IMR-90 (cell line): ENCODE measurements at places on chromosomes 12 and 14. TPM values are rescaled to one million over a fixed set of nuclear protein-coding genes. Genes with fewer than 3 reads are reported as not detected.

- no peak for DNase-seq
Observed at GRCh38 chr14:105888784-105889665, 362.6 kb downstream of the TMEM121 start.

DNA sequence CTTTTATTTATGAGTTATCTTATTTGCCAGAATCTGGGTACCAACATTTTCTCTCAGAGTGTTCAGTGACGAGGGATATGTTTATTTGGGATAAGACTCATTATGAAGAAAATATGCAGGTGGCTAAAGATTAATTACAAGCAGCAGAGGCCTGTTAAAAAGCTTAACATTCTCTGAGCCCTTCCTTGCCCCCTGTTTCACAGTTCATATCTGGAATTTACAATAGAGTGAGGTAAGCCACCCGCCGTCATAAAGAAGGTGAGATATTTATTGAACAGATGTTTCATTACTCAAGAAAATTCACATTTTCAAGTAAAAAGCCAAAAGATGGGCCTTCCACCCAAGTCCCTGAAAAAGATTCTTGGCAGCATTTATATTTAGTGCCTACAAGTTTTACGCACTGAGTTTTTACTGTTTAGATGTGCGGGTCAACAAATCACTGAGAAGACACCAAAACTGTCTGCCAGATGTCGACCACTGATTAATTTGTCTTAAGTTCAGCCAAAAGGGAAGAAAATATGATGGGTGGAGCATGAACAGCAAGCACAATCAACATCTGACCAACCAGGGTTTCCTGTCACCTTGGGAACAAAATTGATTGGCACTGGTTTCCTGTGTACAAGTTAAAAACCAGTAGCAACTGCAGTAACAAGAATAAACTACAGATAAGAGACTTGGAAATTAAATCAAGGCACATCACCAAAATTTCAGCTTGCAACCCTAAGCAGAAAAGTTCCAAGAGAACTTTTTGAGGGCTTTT lies 85.5 kb upstream of the PTPRB start:
- no peak for DNase-seq

GRCh38 chr14:95526483-95527386 lies 8.1 kb upstream of the GLRX5 start:
- peak; percentile 45 for DNase-seq

GRCh38 chr14:104105071-104105821 lies 19.7 kb downstream of the ASPG start:
- no peak for DNase-seq

- no peak for DNase-seq
Observed at GRCh38 chr12:1877169-1877878, 41.1 kb downstream of the CACNA2D4 start.

- DNase-seq = no peak
Observed at GRCh38 chr14:76591266-76591665, 170.0 kb upstream of the VASH1 start.

- DNase-seq = no peak
Observed at GRCh38 chr14:92609955-92610354, 96.4 kb downstream of the RIN3 start.

GRCh38 chr14:44956866-44957265 lies 4.9 kb downstream of the KLHL28 start:
- no peak for DNase-seq

GRCh38 chr12:7856516-7856915 lies 16.2 kb downstream of the SLC2A14 start:
- peak; percentile 31 for DNase-seq

DNA sequence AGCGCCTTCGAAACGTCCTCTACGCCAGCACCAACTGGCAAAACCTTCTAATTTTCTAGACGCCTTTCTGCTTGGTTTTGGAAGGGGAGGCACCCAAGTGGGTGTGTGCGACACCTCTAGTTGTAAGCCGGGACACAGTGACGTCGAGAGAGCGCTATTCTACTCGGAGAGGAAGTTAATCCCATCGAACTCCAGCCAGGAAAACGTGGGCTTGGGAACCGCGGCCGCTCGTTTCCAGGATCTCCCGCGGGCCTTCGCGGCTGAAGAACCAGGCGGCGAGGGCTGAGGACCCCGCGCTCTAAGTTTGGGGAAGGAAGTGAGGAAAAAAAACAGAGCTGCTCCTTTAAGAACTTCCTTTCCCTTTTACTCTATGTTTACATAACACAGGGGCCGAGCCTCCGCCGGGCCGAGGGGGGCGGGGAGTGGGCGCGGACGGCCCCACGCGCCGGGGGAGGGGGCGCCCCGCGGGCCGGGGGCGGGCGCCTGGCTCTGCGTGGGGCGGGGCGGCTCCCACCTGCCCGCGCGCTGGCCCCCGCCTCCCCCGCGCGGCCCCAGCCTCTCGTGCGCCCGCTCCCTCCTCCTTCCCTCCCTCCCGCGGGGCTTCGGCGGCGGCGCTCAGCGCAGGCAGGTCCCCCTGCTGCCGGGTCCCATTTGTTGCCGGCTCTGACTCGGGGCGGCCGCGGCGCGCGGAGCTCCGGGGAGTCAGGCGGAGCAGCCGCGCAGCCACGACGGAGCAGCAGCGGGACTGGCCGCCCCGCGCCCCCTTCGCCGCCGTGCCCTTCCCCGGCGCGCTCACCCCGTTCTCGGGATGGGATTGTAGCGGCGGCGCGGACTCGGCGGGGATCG lies at the start of gene PELI2:
TSS of gene PELI2 (plus strand) at position 647 of the 846 bp plus-strand sequence. CDS start 250 bp downstream, outside the sequence.
- DNase-seq = peak; percentile 73

DNA sequence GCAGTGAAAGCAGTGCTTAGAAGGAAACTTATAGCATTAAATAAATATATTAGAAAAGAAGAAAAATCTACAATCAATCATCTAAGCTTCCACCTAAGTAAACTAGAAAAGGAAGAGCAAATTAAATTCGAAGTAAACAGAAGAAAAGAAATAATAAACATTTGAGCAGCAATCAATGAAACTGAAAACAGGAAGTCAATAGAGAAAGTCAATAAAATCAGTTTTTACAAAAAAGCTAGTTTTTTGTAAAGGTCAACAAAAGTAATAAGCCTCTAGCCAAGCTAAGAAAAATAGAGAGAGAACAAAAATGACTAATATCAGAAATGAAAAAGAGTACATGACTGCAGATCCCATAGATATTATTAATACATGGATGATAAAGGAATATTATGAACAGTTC lies 34.2 kb upstream of the KTN1 start:
- no peak for DNase-seq

GRCh38 chr12:124861492-124861891 lies 2.2 kb downstream of the SCARB1 start:
- DNase-seq = no peak

DNA sequence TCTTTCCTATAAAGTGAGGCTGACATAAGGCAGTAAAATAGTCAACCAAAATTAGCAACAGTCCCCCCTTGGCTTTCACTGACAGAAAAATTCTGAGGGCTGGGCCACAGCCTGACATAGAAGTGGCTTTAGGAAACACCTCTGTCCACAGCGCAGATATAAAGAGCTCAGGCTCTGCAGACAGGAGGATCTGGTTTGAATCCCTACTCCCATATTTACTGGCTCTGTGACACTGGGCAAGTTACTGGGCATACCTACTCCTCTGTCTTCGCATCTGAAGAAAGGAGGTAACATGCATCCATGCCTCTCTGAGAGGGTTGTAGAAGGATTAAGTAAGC lies 95.3 kb downstream of the STXBP6 start:
- no peak for DNase-seq

- DNase-seq = no peak
Observed at GRCh38 chr12:62627181-62627580, 160.6 kb downstream of the MON2 start.

DNA sequence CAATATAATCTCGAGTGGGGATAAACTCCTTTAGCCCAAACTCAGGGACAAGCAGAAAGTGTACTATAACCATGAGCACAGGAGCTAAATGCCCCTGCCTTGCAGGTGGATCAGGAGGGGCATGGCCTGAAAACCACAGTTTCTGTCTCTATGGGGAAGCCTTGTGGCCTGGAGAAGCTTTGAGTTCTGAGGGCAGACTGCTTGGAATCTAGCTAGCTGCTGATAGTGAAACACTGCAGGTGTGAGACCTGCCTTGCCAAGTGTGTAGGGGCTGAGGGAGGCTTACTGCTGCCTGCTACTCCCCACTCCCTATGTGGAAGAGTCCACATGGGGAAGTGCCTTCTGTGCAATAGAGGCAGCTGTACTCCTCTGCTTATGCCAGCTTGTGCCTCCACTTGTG lies 352.3 kb upstream of the OR4E1 start:
- DNase-seq = no peak

- DNase-seq = peak; percentile 95
Observed at GRCh38 chr14:45253070-45253753, at the start of gene MIS18BP1. TSS of gene MIS18BP1 (minus strand) at chr14:45253202. CDS start at chr14:45247286, 5,916 bp downstream.

DNA sequence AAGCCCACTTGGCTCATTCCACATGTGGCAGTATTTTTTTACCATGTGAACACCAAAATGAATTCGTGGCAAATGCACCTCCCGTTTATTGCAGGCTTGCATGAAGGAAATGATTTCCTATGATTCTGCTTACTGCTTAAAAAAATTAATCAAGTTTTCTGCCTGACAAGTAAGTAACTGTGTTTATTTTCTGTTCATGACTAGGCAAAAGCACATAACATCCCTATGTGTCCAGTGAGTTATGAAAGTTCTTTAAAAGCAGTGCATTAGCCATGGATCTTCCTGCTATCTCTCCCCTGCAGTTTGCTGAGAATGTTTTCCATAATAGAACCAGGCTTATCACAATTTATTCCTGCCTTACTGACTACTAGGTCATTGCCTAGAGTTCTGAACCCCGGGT lies 20.4 kb downstream of the GPR65 start:
- DNase-seq = no peak

DNA sequence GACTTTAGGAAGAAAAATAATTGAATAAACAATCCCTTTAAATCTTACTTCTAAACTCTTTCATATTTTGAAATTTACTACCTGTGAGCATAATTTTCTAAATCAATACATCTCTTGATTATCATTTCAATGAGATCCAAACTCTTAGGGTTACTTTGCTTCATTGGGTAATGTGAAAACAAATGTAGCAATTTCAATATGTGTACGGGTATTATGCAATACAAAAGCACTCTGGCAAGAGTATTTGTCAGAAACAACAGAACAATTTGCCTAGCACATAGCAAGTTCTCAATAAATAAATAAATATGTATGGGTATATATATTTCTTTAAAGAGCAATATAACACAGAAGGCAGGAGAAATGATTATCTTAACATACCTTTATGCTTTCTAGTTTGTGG lies 77.1 kb downstream of the PLEKHG7 start:
- no peak for DNase-seq

PLXNC1 gene
- 1.1 and 1.6 TPM in 2 replicates for total RNA-seq

PLEKHH1 gene
- total RNA-seq = under 0.01 TPM in 2 replicates

SLC11A2 gene
- 45.3 and 48.3 TPM in 2 replicates for total RNA-seq

RHOJ gene
- 7.8 and 9.5 TPM in 2 replicates for total RNA-seq

PIK3C2G gene
- total RNA-seq = not detected in 2 replicates

C14orf132 gene
- 6.3 and 6.9 TPM in 2 replicates for total RNA-seq

PLEKHG7 gene
- total RNA-seq = under 0.01 TPM in 1 of 2 replicates, not detected in the other

ZNF891 gene
- total RNA-seq = 0.36 and 0.56 TPM in 2 replicates

ATF1 gene
- total RNA-seq = 20.6 and 21.9 TPM in 2 replicates

FAM90A1 gene
- total RNA-seq = under 0.01 TPM in 1 of 2 replicates, not detected in the other

BDKRB2 gene
- total RNA-seq = 60.5 and 73.1 TPM in 2 replicates

KSR2 gene
- not detected in 2 replicates for total RNA-seq

RNASE7 gene
- not detected in 2 replicates for total RNA-seq

KLHL33 gene
- total RNA-seq = under 0.01 TPM in 2 replicates

LBHD2 gene
- not detected in 2 replicates for total RNA-seq

CCDC92 gene
- total RNA-seq = 5.7 and 8.1 TPM in 2 replicates

FGF6 gene
- not detected in 2 replicates for total RNA-seq

TPH2 gene
- total RNA-seq = not detected in 2 replicates

CISTR gene
- not detected in 2 replicates for total RNA-seq

PTGER2 gene
- 24.7 and 33.6 TPM in 2 replicates for total RNA-seq

ETFBKMT gene
- total RNA-seq = 2.5 and 3.3 TPM in 2 replicates

RCOR1 gene
- 9.0 and 11.4 TPM in 2 replicates for total RNA-seq
